ENCODE measurements at places on chromosomes 11 and 22.

- no peak for DNase-seq
Measured at GRCh38 chr11:832529-833113, at the start of gene CD151. Gene CD151 (plus strand): TSS chr11:832952. CDS start chr11:836070, 3,118 bp downstream.

- DNase-seq = no peak
Measured at GRCh38 chr11:117829369-117829725, 4.8 kb upstream of the FXYD2 start.

DNA sequence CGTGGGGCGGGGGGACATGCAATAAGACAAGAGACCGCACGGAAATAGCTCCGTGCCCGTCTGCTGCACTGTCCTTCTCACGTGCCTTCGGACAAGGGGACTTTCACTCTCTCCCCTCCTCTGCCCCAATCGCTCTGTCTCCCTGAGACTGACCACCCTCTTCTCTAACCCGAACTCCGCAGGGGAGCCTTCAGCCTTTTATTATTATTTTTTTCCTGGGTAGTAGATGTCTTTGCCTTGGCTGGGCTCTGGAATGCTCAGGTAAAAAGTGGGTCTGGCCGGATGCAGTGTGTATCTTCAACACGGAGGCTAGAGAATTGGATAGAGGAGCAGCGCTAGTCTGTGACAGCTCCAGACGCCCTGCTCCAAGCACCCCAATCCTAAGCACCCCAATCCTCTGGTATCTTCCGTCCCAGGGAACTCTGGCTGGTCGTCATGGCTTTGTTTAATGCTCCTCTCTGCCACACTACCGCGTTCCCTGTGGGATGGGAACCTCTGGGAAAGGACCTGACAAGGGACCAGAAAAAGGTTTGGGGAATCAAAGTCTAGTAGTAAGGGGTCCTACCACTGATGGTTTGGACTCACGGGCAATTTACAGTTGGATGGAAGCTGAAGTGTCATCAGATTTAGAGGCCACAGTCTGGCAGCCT lies 25.1 kb upstream of the ROBO3 start:
- no peak for DNase-seq

GRCh38 chr22:38267086-38267485 lies 5.7 kb downstream of the TMEM184B start:
- DNase-seq = peak; percentile 23

- DNase-seq = no peak
Measured at GRCh38 chr22:33874206-33874605, 46.1 kb downstream of the LARGE1 start.

- peak; percentile 18 for DNase-seq
Measured at GRCh38 chr22:32050678-32051515, 7.8 kb downstream of the SLC5A1 start.

GRCh38 chr11:134374891-134375550 lies 37.0 kb downstream of the B3GAT1 start:
- no peak for DNase-seq

- DNase-seq = no peak
Measured at GRCh38 chr22:50302564-50302963, 4.9 kb downstream of the PLXNB2 start.

GRCh38 chr22:36210224-36210623 lies 8.6 kb upstream of the APOL4 start:
- no peak for DNase-seq

GRCh38 chr22:36156515-36157419 lies 3.8 kb downstream of the APOL3 start:
- no peak for DNase-seq

DNA sequence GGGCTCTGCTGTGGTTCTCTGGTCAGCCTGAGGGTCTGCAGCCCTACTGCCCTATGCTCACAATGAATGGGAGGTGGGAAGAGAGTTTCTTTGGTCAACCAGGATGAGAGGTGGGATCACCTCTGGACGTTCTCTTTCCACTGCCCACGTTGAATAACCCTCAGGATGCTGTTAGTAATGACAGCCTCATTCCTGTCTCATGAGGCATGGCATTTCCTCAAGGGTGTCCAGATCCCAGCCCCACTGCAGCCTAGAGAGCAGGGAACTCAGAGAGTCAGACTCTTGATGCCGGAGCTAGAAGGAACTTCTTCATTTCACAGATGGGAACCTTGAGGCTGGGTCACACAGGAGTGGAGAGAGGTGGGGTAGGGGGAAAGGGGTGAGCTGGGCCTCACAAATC lies 196.0 kb downstream of the CEP164 start:
- DNase-seq = no peak

DNA sequence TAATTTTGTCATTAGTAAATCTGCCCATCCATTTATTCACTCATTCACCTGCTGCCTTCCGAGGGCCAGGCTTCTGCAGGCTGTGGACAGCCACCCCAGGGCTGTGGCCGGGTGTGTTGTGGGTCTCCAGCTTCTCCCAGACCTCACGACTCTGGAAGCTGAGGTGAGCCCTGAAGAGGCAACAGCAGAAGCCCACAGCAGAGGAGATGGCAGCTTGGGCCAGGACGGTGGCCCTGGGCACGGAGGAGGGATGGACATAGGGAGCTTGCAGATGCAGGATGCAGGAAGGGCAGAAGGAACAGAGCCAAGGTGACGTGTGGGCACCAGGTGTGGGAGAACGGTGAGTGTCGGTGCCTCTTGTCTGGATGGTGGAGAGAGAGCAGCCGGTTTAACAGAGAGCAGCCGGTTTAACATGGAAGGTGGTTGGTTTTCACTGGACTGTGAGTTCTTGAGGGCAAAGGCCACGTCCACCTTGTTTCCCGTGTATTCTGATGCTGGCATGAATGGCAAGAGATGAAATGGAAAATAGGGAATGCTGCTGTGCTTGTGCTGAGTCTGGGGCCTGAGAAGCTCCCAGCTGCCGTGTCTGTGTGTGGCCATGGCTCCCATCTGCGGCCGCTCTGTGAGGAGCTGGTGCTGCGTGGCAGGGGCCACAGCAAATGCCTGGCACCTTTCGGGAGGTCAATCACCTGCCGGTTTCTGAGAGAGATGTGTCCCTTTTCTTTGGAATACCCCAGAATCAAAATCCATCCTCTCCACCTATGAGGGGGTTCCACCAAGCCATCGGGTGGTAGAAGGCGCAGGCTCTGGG lies 669.9 kb downstream of the BRD1 start:
- no peak for DNase-seq

GRCh38 chr11:73710964-73711363 lies 49.9 kb downstream of the RAB6A start:
- no peak for DNase-seq

- no peak for DNase-seq
Measured at GRCh38 chr11:104127828-104128227, 36.1 kb downstream of the PDGFD start.

DNA sequence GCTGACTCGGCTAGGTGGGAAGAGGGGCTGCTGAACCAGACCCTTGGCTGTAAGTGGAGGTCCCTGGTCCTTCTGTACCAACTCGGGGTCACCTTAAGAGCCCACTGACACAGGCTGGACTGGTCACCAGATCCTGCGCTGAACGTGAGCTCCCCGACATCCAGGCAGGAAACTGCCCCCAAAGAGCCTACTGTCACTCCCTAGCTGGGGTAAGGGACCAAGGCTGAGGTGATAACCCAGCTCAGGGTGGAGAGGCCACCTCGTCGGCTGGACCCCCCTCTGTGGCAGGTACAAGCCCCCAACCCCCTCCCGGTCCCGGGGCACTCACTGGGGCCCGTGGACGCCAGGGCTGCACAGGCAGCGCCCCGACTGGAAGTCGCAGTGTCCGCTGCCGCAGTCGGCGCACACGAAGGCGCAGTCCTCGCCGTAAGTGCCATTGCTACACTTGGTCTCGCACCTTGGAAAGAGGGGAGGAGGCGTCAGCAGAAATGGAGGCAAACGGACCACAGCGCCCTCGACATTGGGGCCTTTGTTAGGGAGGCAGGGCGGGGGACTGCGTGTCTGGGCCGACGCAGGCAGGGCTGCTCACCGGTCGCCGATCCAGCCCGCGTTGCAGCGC lies 7.4 kb downstream of the SCARF2 start:
- no peak for DNase-seq

- no peak for DNase-seq
Measured at GRCh38 chr11:16738947-16739815, 734 bp downstream of the C11orf58 start.

- DNase-seq = no peak
Measured at GRCh38 chr22:23800297-23801237, 13.8 kb downstream of the SMARCB1 start.
